ENCODE measurements at places on chromosomes 1 and 21.

DNA sequence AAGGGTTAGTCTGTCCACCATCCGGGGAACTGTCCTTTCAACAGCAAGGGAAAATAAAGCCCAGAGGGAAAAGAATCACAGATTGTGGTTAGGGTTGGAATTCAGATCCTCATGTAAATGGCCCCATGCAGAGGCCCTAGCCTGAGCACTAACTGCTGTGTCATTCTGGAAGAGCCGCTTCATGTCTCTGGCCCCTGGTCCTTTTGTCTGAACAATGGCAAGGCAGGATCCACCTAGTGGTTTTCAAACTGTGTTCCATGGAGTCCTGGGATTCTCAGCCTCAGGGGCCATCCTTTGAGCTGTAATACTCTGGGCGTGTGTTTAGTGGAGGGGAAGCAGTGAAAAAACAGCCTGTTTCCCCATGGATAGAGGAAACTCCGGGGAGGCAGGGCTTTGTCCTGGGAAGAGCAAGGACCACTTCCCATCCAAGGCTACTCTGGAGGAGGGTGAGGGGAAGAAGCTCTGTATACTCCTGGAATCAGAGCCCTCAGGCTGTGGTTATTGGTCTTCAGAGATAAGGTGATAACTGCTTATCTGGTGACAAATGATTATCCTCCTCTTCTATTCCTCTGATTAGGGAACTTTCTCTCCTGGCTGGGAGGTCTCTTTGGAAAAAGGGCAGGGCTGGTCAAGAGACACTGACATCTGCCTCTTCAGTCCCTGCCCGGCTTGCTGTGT is 19.2 kb downstream of the PAX7 start:
- DNase-seq = no peak

GRCh38 chr1:50940291-50940690 is 19.8 kb downstream of the FAF1 start:
- no peak for DNase-seq

DNA sequence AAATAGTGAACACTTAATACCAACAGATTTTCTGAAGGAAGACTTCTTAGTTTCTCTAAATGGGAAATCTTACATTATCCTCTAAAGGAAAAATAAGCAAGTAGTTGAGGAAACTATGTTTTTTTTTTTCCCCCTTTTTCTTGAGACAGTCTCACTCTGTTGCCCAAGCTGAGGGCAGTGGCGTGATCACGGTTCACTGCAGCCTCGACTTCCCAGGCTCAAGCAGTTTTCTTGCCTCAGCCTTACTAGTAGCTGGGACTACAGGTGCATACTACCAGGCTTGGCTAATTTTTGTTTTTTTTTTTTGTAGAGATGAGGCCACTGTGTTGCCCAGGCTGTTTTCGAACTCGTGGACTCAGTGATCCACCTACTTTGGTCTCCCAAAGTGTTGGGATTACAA is 3.9 kb downstream of the MTR start:
- DNase-seq = no peak

GRCh38 chr1:222061711-222062359 is 319.9 kb upstream of the DUSP10 start:
- DNase-seq = no peak

DNA sequence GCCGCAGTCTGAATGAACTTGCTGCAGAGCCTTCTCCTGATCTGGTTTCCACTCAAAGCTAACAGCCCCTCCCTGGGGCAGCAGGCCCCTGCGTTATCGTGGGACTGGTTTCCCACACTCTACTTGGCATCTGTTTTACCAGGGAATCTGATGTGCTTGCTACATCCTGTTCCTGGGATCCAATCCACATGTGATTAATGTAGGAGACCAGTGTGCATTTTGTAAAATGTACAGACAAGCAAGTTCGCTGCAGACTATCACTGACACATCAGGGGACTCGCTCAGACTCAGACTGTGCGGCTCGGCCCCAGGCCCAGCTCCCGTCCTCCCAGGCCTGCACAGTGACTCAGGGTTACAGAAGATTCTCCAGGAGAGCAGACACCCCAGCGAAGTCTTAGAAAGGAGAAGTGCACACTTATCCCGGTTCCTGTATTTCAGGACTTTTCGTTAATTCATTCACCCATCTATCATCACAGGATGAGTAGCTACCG is 340.1 kb downstream of the MATN1 start:
- no peak for DNase-seq

- no peak for DNase-seq
These were observed 58.1 kb upstream of the COA6 start for GRCh38 chr1:234315091-234315541.

DNA sequence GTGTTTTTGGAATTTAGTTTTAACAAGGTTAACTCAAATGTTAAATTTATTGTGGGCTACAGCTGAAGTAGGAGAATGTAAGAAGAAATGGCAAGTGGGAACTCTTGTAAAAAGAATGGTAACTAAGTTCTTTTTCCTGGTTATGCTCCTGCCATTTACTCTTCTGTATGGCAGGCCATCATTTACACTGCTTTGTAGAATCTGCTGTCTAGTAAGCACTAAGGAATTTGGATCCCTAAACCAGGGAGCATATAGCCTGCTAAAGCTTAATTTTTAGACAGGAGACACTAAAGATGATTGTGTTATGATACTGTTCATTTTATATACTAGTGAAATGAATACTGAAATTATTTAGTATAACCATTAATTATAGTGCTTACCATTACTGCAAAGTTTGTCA is 85.3 kb downstream of the CAMTA1 start:
- DNase-seq = no peak

- DNase-seq = no peak
These were observed 358.4 kb upstream of the ST6GALNAC5 start for GRCh38 chr1:76508871-76509270.

DNA sequence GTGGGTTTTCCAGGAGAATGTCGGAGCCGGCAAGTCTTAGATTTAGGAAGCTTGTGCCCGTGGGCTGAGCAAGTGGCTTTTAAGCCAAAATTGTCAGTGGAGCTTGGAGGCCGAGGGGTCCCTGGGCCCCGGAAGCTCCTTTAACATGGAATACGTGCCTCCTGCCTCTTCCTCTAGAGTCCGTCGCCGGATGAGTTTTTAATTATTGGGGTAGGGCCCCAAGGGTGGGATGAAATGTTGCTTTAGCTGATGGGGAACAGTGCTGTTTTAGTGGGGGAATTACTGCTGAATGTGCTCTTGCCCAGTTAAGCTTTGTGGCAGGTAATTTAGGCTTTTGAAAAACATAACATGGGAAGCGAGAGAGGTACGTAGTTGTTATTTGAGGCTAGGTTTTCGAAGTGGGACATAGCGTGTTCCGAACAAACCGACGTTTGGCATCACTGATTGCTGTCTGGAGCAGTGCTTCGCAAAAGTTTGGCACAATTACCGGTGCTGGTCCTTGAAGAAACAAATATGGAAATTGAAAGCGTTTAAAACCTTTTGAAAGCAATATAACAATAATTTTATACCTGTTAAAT is 786 bp downstream of the RPL5 start:
- no peak for DNase-seq

GRCh38 chr21:38824124-38824822 is 18.5 kb downstream of the ETS2 start:
- no peak for DNase-seq

- DNase-seq = no peak
These were observed 779.6 kb upstream of the PRMT6 start for GRCh38 chr1:106276871-106277270.

All from activated CD8-positive, alpha-beta memory T cell treated with anti-CD3 and anti-CD28 coated beads for 4 hours (primary cell).